CD4-positive, alpha-beta T cell treated with Interleukin-4 for 4 hours (primary cell): ENCODE measurements at places on chromosomes 1 and 21.

DNA sequence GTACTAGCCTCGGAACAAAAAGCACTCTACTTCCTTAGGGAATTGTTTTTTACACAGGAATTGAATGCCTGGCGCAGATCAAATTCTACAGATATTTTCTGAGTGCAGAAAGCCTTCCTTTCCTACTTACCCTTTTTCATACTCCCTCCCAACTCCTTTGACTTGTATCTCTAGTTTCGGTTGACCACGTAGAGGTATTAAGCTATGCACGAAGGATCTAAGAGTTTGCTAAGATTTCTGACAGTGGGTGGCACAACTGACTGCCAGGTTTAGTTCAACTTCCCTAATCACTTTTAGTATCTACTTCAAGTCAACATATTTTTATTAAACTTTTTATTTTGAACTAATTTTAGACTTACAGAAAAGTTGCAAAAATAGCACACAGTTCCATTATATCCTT, 5.0 kb downstream of the TOR1AIP2 start:
- no peak for DNase-seq

DNA sequence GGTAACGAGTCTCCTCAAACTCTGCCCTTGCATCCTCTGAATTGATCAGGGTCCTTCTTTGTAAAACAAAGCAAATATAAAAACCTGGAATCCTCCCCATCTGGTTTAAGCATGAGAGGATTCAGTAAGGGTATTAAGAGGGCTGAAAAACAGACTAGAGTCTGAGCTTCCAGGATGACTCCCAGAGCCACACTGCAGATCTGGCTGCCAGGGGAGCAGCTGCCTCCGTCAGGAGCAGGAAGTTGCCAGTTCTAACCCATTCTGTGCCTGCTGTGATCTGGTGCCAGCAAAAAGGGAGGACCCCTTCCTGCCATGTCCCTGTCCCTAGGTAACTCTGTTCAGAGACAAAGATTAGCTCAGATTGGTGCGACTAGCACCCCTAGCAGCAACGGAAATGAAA, 27.5 kb downstream of the SERTAD4 start:
- no peak for DNase-seq

DNA sequence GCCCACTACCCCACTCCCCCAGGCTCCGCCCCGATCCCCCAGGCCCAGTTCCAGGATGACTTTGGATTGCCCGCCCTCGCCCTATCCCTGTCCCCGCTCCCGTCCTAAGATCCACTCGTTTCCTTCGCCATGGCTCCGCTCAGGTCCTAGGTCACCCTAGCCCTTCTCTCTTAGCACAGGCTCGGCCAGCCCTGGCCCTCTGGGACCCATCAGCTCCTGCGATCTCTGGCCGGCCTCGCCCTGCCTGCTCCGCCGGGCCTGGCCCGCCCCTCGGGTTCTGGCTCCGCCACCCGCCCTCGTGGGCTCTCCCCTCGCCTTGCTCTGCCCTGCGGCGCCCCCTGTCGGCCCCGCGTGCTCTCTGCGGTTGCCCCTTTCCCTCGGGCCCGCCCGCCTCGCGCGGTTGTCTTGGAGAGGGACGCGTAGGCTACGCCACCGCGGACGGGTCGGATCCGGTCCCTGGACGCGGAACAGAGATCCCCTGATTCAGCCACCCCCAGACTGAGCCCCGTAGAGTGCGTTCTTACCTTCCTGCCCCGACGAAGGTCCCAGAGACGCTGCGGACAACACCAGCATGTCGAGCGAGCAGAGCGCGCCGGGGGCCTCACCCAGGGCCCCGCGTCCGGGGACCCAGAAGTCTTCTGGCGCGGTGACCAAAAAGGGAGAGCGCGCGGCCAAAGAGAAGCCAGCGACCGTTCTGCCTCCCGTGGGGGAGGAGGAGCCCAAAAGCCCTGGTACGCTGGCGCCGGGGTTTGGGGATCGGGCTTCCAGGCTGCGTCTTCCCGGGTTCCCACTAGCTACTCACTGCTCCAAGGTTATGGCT, at the start of gene LRRC71:
LRRC71 (plus strand) TSS at position 400 of the 820 bp plus-strand sequence; CDS start at position 572, 172 bp downstream.
- DNase-seq: peak; percentile 12

DNA sequence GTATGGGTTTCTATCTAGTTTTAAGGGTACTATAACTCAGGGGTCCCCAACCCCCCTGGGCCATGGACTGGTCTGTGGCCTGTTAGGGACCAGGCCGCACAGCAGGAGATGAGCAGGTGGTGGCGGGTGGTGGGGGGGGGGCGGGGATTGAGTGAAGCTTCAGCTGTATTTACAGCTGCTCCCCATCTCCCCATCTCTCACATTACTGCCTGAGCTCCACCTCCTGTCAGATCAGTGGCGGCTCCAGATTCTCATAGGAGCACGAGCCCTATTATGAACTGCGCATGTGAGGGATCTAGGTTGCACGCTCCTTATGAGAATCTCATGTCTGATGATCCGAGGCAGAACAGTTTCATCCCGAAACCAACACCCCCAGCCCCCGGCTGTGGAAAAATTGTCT, 95.1 kb upstream of the SLC45A1 start:
- no peak for DNase-seq

DNA sequence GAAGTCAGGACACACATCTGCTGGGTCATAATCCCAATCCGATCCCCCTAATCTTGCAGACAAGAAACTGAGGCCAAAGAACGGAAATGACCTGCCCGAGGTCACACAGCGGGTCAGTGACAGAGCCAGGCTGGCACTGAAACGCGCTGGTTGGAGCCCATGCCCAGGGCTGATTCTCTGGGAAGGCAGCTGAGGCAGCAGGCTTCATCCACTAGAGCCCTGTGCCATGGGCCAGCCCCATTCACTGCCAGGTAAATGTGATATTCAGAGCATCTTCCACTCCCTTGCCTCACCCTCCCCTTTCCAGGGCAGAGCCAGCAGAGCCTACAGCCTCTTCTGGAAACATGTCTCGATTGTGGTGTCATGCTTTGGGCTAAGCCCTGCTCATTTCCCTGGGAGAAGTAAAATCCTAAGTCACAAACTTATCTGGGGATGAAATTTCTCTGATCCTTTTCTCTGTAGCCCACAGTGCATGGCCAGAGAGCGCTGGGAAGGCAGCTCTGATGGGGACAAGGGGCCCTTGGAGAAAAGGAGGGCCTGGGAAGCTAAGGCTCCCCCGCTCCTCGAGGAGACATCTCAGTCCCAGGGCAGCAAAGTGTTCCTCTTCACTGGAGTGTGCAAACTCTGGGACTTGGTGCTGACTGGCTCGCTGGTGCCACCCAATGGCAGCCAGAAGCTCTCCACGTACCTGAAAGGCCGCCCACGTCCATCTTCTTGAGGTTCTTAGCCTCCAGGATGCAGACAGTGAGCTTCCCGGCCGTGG, 110.4 kb downstream of the SYT2 start:
- DNase-seq: peak; percentile 23

GRCh38 chr1:29275435-29275834, 39.1 kb downstream of the PTPRU start:
- DNase-seq: no peak

GRCh38 chr1:210455840-210456603, 127.3 kb downstream of the HHAT start:
- no peak for DNase-seq

DNA sequence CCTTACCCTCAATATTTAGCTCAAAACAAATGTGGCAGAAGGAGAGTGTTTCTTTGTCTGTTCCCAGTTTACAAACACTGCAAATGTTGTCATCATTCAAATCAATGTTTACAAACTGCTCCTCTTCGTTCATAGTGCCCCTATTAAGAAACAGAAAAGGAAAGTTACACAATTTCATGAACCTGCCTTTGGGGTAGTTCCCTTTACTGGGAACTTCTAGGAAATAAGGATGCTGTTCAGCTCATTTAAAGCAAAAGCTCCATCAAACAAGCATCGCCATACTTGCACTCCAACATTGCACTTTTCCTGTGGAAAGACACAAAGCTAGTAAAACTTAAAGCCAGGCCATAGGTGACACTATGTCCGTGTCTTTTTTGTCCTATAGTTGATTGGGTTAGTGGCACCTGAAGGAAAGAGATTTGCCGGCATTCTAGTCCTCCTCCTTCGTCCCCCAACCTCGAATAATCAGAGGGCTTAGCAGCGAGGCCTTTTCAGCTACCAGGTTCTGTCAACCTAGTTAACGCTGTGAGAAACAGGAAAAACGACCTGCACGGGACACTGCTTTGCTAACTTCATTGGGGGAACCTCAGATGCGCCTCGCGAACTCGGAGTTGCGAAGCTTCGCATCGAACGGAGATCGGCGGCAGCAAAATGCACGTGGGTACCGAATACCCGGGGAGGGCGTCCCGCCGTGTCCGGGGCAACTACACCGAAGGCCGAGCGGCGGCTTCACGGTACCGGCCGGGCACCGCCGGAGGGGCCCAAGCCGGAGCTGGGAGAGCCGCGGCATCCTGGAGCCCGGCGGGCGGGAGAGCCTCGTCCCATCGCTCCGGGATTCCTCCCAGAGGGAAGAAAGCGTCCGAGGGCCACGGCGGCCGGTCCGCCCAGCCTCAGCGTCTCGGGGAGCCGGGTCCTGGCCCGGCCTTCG, 706 bp downstream of the C21orf91 start:
- DNase-seq: peak; percentile 41

DNA sequence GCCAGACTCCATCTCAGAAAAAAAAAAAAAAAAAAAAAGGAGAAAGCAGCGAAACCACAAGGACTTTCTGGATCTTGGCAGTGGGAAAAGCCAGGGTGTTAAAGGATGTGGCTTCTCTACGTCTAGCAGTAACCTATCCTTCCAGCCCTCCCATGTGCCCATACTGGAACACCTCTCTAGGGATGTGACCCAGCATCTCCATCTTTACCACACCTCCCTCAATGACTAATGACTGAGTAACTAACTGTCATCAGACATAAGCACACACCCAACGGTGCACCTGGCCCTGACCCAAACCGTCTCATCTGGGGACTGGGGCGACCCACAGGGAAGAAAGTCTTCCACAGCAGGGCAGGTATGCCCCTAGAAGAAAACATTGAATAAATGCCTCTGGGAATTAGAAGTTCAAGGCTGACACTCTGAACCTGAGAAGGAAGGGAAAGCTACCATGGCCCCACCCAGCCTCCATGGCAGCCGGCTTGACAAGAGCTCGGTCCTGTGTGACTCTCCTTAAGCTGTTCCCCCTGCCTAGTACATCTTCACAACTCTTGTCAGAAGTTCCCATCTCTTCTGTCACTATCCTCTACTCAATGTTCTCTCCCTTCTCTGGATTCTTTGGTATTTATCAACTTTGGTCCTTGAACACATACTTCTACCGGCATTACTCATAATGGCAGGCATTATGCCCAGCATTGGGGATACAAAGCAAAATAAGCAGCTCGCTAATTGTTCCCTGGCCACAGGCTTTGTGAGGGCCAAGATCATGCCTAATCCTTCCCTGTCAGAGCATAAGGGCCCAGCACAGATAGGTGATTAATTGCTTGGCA, 14.8 kb upstream of the PAQR6 start:
- no peak for DNase-seq

DNA sequence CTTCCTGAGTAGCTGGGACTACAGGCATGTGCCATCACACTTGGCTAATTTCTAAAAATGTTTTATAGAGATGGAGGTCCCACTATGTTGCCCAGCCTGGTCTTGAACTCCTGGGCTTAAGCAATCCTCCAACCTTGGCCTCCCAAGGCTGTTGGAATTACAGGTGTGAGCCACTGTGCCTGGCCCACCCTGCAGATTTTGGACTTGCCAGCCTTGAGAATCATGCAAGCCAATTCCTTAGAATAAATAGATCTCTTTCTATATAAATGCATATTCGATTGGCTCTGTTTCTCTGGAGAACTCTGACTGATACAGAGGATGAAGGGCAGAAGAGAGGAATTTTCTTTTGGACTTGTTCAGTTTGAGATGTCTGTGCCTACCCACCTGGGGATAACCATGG, 6.7 kb downstream of the CLDN14 start:
- no peak for DNase-seq

DNA sequence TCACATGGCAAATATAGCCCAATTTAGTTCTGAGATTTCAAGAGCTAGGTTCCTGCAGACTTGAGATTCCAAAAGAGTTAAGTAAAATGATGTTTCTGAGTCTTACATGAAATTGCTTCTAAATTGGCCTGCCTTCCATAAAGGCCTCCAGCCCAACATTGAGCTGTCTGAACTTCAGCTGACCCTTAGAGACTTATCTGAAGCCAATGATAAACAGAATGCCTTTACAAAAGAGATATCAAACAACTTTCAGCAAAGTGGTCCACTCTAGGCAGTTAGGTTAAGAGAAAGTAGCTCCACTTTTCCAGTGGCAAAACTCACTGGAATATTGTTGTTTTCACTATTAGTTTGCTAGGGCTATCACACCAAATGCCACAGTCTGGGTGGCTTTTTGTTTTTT, 6.3 kb upstream of the RC3H1 start:
- DNase-seq: no peak

GRCh38 chr1:205672970-205673369, 7.3 kb downstream of the SLC45A3 start:
- DNase-seq: no peak

DNA sequence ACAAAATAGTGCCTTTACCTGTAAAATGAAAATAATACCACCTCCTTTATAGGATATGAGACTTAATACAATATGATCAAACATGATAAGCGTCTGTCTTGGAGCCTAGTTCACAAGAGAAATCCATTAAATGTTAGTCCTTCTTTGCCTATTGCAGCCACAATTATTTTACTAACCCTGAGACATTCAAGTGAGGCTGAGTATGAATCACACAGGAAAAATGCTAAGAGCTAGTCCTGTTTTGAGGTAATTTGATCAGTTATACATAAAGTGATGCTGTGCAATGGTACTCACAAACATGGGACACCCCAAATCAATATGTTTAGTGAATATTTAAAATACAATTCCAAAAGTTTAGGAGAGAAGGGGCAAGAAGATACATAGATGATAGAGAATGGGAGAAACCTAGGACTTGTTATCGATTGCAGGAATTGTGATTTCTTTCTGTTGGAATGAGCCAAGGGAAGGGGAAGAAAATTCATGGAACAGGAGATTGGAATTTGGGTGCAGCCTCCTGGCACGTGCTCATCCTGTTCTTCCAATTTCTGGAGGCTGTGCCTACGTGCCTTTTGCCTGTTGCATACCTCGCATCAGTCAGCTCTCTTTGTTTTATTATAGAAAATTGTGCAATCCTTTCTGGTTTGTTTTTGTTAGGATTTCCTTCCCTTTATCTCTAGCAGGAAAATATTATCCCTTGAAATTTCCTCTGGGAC, 39.9 kb upstream of the BACH1 start:
- no peak for DNase-seq

- no peak for DNase-seq
These were observed 17.2 kb downstream of the NFASC start for GRCh38 chr1:204887846-204888245.

DNA sequence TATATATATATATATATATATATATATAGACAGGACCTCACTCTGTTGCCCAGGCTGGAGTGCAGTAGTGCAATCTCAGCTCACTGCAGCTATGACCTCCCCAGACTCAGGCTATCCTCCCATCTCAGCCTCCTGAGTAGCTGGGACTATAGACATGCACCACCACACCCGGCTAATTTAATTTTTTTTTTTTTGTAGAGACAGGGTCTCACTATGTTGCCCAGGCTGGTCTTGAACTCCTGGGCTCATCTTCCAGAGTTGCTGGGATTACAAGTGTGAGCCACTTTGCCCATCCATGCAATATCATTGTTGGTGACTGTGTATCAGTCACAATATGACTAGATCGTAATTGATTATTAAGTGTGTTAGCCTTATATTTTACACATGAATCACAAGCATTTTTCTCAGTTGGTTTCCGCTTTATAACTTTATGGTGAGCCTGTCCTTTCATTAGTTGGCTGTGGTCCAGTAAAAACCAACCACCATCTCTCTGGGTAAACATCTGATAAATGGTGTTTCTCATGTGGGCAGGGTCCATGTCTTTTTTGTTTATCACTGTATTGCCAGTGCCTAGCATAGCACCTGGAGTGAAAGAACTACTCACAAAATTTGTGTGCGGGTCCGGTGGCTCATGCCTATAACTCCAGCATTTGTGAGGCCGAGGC, 63.6 kb downstream of the MYOM3 start:
- DNase-seq: no peak

- no peak for DNase-seq
These were observed 39.3 kb upstream of the EYA3 start for GRCh38 chr1:28127617-28128257.
